ENCODE measurements at places on chromosomes 4 and X. TPM values are rescaled to one million over a fixed set of nuclear protein-coding genes. Genes with fewer than 3 reads are reported as not detected.

DNA sequence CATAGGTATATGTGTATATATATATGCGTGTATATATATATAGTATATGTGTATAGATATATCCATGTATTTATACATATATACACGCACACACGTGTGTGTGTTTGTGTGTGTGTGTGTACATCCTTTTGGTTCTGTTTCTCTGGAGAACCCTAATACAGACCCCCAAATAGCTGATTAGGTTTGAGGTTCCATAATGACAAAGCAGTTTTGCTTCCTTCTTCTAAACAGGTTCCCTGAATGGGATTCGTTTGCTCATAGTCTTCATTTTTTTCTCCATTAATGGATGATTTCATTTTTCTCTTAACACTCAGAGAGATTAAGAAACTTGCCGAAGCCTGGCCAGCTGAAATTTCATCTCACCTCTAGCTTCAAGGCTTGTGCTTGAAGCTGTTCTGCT is 234.0 kb upstream of the BCOR start:
- DNase-seq = no peak

- DNase-seq = no peak
Measured at GRCh38 chrX:5220421-5220820, 1008.2 kb downstream of the NLGN4X start.

SHROOM3 gene
- 15.8 TPM for polyA plus RNA-seq

DNA sequence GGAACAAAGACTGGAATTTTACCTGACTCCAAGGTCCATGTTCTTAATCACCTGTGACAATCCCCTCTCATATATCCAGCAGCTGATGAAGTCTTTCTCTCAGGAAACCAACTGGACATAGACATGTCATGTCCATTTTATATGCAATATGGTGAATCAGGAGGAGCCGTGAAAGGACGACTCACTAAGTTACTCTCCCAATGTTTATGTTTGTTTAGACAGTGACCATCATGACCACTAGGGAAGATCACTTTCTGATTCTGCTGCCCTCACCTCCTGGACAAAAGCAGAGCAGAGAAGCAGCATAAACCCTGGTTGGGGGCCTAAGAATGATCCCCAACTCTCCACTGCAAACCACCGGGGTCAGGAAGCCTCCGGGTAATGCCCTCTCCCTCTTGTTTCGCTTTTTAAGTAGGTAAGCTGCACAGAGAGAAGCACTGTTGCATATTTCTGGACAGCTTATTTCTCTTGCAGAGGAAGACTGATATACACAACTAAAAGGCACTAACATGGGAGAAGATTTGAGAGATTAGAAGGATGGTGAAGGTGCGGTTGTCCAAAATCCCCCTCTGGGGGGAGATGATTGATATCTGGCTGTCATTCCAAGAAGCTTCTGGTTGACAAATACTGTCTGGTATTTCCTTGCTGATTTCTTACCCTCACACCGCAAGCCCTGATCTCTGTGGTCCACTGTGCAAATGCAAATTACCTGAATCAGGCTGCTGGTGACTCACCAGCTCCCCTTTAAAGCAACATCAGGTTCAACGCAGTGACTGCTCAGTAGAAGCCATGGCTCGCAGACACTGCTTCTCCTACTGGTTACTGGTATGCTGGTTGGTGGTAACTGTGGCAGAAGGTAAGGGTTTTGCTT is at the start of gene ODAPH:
TSS of gene ODAPH (plus strand) at position 773 of the 871 bp plus-strand sequence. CDS start at position 790, 17 bp downstream.
- DNase-seq = no peak

GRCh38 chr4:159046683-159047082 is 56.2 kb upstream of the RAPGEF2 start:
- DNase-seq = no peak

GRCh38 chrX:48472225-48472624 is 2.2 kb upstream of the SLC38A5 start:
- DNase-seq = no peak

DNA sequence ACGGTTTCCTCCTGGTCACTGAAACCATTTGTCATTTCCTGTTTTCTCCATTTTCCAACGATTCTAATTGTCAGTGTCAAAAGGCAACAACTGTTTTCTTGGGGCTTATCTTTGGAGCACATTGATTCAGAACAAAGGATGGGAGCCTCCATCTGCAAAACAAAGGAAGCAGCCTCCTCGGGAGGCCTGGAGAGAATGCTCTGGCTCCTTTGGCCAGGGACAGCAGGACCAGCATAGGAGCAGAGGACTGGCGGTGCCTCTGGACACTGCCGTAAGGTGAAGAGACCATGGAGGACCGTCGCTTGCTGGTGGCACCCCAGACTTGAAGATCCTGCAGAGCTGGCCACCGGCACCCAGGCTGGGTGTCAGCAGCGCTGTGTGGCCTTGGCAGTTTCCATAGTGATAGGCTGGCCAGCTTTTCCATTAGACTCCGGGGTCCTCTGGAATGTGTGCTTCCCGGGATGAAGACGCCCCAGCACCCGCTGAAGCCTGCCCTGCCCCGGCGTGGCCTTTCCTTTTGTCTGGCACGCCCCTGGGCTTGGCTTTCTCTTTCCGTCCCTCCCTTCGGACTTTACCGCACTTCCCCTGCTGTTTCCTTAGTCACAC is 61.1 kb upstream of the MTM1 start:
- no peak for DNase-seq

EPHA5 gene
- 0.03 TPM for polyA plus RNA-seq

GRCh38 chr4:74858921-74859562 is 64.7 kb upstream of the BTC start:
- DNase-seq = no peak

RPL9 gene
- polyA plus RNA-seq = 1,184 TPM
